ENCODE measurements at places on chromosomes 6 and 20. TPM values are rescaled to one million over a fixed set of nuclear protein-coding genes. Genes with fewer than 3 reads are reported as not detected.
A peak's percentile ranks its signal among the peaks of the same experiment; 100 is the strongest.

FAXC gene
- 1.4 TPM for total RNA-seq

PTCRA gene
- total RNA-seq = not detected

SRMS gene
- not detected for total RNA-seq

- peak; percentile 58 for DNase-seq
Observed at GRCh38 chr20:48657426-48658197, 170.2 kb downstream of the PREX1 start.

- no peak for DNase-seq
Observed at GRCh38 chr20:62795023-62795761, 1.1 kb upstream of the MRGBP start.

- DNase-seq = no peak
Observed at GRCh38 chr6:75906871-75907270, 157.8 kb downstream of the MYO6 start.

GRCh38 chr20:25470045-25470444 lies 62.6 kb downstream of the GINS1 start:
- DNase-seq = no peak

- DNase-seq = peak; percentile 65
Observed at GRCh38 chr6:71383901-71384489, 95.4 kb downstream of the OGFRL1 start.

GRCh38 chr20:34008477-34008876 lies 14.8 kb downstream of the RALY start:
- DNase-seq = no peak

DNA sequence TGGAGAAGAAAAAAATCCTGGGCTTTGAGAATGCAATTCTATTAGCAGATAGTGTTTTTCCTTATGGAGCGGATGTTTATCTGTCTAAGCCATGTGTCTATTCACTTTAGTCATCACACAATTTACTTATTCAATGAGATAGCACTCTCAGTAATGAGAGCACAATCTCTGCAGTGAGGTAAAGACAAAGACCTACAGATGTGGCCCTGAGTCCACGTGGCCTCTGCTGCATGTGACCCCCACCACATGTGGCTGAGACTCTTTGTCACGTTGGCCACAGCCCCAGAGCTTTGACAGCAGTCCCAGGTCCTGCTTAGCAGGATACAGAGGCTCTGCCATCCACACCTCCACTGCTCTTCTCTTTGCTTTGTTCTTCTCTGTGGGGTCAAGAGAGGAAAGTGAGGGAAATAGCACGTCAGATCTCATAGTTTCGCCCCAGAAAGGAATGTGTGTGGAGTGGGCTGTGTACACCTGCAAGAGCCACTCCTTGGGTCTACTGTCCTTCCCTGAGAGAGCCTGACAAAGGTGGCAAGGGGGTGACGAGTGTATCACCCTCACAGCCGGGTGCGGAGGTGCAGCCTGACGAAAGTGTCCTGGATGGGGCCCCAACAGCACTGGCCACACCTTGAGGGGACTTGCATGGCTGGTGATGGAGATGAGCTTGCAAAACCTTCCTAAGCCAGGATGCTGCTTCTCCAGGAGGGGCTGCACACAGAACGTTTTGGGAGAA lies 40.7 kb downstream of the ZNF831 start:
- DNase-seq = no peak

DNA sequence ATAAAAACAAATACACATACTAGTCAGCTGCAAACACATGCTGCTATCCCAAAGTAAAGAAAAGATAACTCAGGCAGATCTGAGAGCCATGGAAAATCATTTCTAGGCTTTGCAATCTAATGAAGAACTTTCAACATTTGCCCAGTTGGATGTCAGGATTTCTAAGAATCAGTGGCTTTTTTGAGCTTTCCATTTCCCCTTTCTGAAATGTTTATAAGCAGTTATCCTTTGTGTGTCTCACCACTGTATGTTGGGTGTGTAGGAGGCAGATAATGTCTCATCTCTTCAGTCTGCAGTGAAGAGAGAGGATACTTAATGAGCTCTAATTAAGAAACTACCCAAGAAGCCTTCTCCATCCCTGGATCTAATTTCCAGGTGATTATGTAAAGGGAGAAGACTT lies 43.6 kb downstream of the RGS17 start:
- no peak for DNase-seq

GRCh38 chr6:154448448-154449096 lies 61.9 kb downstream of the CNKSR3 start:
- DNase-seq = peak; percentile 41

All from HFFc6 (cell line).